Activated T-cell treated with anti-CD3 and anti-CD28 coated beads, Interleukin-2, amount 50 U/mL, for 48 hours (primary cell): ENCODE measurements at places on chromosomes 2 and 18.

- no peak for DNase-seq
Measured at GRCh38 chr18:79617511-79618500, 61.8 kb upstream of the CTDP1 start.

DNA sequence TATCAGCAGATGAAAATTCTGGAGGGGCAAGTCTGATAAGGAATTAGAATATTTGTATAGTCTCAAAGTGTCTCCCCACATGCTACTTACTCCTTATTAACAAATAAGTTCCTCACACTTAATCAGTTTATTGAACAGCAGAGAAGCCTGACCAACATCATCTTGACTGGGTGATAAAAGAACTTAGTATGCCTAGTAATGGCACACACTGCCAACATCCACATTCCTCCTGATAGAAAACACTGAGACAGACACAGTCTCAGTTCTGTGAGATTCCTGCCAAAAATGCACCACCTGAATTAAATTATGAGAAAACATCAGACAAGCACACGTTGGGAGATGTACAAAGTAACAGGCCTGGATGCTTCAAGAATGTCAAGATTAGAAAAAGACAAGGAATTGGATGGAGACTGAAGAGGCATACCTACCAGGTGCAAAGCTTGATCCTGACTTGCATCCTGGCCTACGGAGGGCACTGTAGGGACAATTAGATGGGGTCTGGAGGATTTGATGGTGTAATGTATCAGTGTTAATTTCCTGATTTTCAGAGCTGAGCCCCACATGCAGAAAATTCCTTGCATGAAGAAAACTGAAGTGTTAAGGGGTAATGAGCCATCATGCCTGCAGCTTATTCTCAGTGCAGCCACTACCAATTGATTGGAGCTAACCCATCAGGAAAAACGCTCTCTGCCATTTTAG lies 200.4 kb upstream of the SH3BP4 start:
- no peak for DNase-seq

DNA sequence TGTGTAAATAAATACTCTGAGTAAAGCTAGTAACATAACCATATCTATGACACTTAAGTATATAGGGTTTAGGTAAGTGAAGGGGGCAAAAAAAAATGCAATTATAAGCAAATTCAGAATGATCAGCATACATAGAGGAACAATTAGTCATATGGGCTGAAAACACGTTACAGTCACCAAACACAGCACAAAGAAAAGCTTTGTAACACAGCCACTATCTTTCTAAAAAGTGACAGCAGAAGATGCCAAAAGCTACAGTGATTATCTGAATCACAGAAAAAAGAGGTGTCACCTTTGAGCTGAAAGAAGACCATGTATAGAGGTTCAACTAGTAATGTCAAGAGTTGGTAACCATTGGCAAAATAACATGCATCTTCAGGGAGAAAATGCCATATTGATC lies 115.5 kb downstream of the ERBB4 start:
- DNase-seq = no peak

GRCh38 chr2:41720331-41721251 lies 327.2 kb upstream of the PKDCC start:
- no peak for DNase-seq

- no peak for DNase-seq
Measured at GRCh38 chr18:34909637-34910364, 131.4 kb upstream of the MAPRE2 start.

- no peak for DNase-seq
Measured at GRCh38 chr18:46715062-46715461, 41.8 kb downstream of the ST8SIA5 start.

DNA sequence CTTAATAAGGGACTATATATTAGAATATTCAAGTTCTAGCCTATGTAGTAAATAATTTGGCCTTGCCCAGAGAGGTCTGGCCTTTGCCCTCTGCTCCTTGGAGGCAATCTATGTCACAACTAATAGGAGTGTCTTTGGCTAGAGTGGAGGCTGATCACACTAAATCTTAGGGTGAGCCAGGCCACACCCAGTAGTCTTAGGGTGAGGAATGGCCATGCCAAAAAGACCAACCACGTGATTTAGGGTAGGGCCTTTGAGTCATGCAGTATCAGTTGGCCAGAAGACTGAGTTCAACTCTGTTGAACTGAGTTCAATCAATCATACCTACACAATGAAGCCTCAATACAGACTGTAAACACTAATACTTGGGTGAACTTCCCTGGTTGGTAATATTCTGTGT lies 26.0 kb upstream of the FLACC1 start:
- no peak for DNase-seq

- DNase-seq = no peak
Measured at GRCh38 chr2:7867867-7868266, 814.0 kb upstream of the ID2 start.

- DNase-seq = no peak
Measured at GRCh38 chr2:218395456-218395825, 4.2 kb upstream of the CTDSP1 start.

DNA sequence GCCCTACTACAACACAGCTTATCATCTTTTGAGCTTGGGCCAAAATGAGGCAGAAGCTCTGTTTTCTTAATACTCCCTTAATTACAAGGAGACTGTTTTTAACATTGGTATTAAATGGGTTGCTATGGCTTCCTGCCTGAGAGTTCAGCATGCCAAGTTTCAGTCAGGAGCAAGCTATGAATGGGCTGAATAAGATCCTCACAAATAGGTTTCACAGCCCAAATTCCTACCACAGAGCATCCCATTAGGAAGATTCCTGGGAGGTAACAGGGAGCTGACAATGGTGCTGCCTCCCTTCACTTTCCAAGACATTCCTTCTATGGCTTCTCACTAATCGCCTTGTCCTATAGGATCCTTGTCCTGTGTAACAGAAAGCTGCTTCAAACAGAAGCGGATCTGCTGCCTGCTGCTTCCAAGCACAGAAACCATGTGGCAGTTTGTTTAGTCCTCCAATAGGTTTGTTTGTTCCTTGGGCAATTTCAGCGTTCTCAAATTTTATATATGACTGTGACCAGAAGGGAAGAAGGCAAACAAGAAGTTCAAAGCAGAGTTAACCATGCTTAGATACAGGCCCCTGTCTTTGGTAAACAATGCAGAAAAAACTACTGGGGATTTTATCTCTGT lies 70.9 kb downstream of the NCKAP5 start:
- no peak for DNase-seq

DNA sequence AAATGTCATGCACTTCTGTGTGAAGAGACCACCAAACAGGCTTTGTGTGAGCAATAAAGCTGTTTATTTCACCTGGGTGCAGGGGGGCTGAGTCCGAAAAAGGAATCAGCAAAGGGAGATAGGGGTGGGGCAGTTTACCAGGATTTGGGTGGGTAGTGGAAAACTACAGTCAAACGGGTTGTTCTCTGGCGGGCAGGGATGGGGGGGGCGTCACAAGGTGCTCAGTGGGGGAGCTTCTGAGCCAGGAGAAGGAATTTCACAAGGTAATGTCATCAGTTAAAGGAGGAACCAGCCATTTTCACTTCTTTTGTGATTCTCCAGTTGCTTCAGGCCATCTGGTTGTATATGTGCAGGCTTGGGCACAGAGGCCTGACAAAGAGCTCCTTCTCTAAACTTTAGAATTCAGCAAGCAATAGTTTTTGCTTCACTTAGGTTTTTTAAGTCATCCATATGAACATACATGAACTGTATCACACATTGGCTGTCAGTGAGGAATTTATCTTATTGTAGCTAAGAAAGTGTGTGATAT lies 17.5 kb upstream of the ALPK2 start:
- no peak for DNase-seq

DNA sequence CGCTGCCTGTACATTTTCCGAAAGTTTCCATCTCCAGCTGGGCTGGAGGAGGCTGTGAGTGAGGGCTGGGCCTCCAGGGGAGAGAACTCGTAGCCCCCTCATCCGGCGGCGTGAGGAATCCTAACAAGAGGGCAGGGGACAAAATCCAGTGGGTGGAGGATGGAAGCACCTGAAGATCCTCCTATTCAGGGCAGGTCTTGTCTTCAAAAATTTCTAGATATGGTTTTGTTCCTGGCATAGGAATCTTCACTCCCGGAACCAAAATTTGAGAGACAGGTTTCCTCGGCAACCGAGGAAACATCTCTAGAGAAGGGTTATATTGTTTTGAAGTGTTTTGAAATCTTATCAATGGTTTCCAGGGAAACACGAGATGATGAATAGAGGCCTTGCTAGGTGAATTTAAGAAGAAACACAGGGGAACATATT lies 136.7 kb downstream of the SH3BP4 start:
- no peak for DNase-seq

DNA sequence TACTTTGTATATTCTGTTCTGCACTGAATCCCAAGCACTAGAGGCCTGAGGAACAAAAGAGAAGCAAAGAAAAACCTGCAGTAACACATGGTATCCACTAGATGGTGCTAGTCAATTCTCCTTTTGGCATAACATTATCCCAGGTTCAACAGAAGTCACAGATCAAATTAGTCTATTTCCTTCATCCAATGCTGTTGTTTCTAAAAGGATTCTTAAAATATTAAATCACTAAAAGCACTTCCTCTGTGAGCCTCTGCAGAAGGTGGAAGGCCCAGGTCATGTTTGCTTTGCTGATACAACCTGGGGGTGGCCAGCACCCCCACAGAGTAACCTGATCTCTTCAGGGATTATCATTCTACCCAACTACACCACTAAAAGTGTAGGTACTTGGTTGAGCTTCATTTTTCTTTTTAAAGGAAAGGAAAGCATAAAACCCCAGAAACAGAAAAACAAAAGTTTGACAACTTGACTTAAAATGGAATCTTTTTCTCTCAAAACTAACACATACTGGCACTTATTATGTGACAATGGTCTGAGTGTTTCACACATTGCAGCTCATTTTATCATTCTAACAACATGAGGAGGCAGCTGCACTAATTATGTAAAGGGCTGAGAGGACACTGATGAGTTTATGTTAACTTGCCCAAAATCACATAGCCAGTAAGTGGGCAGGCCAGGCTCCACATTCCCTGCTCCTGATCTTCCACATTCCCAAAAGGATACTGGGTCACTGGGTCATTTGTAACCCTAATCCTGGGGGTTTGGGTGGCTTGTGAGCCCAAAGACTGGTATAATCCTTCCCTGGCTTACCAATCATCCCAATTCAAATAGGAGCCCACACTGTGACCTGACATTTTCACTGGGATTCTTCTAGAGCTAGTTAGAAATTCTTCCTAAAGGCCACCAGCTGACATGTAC lies 66.8 kb upstream of the DNER start:
- no peak for DNase-seq

- DNase-seq = no peak
Measured at GRCh38 chr2:118988706-118989105, 46.7 kb downstream of the MARCO start.

DNA sequence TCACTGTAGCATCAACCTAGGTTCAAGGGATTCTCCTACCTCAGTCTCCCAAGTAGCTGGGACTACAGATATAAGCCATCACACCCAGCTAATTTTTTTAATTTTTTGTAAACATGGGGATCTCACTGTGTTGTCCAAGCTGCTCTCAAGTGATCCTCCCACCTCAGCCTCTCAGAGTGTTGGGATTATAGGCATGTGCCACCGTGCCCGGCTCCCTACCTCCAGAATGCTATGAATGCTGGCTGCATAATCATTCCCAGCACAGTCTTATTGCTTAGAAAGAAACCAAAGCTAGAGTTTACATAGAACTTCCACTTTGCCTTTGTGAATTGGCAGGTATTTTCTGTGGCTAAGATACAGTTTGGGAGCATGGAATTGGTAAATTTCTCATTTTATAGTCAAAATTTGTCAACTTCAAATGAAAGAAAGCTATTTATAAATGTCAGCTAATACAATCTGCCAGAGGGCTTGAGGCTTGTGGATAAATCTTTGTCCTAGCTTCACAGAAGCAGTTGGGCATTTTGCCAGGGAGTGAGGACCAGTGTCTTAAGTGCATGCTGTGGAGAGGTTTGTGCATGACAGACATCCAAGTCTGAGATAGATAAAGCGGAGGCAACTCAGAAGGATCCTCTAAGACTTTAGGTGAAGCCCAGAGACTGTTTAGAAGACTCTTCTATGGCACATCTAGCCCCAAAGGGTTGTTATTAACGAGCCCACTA lies 175.4 kb downstream of the ANTXR1 start:
- no peak for DNase-seq

DNA sequence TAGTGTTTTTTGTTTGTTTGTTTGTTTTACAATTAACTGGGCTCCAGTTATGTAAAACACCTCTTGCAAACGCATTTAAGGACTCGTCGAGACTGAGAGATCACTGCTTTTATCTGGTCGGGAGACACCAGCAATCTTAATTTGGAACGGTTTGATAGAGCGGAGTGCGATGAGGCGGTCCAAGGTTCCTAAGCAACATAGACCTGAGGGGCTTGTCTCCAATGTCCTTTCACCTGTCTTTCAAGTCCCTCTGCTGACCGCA lies 729 bp upstream of the SELENOI start:
- no peak for DNase-seq

- no peak for DNase-seq
Measured at GRCh38 chr2:167572883-167573619, 674.3 kb downstream of the STK39 start.
